ENCODE measurements at places on chromosomes 7 and 10.

DNA sequence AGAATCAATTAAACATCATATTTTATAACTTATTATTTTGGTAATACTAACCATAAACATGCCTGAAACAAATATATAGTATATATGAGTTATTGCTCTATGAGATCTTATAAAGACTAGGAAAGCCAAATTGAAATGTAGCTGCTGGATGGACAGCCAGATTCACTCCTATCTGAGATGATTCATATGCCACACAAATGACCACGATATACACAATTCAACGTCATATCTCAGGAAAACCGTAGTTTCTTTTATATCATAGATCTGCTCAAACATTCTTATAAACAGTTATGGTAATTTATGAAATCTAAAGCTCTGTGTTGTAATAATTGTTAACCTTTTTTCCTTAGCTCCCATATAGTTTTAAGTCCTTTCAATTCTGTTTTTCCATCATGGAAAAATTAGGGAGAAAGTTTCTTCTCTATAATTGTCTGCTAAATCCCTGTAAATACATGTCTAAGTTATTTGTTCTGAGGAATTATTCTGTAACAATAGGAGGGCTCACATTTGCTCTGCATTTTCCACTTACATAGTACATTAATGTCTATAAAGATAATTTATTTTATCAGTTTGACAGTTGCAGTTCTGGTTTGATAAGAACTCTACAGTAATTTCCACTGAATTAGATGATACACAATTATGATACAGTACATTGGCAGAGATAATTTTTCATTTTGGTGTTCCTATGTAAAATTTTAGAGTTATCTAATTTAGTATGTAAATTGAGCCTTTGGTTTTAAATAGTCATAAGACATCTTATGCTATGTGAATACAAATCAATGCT is 42.7 kb downstream of the GNAT3 start:
- no peak for DNase-seq

DNA sequence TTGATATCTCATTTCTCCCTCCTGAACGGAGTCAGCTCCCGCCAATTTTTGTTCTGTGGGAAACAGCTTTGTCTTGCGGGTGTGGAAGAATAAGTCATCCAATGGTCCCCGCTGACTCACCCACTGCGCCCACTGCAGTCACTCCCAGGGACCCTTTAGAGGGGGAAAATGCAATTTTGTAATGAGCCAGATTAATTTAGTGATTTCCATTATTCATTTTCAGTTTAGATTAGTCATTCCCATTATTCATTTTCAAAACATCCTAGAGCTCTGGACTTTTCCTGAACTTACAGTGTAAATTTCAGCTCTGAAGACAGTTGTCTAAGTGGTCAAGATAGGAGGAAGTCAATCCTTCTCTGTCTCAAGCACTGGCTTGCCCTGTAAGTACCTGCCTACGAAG is 154.9 kb upstream of the TMEM72 start:
- DNase-seq: no peak

- no peak for DNase-seq
These were observed 3.0 kb upstream of the FGF8 start for GRCh38 chr10:101778781-101779543.

- no peak for DNase-seq
These were observed 275.3 kb downstream of the NRG3 start for GRCh38 chr10:82150123-82150900.

- no peak for DNase-seq
These were observed 57.7 kb upstream of the SH2B2 start for GRCh38 chr7:102228935-102229334.

DNA sequence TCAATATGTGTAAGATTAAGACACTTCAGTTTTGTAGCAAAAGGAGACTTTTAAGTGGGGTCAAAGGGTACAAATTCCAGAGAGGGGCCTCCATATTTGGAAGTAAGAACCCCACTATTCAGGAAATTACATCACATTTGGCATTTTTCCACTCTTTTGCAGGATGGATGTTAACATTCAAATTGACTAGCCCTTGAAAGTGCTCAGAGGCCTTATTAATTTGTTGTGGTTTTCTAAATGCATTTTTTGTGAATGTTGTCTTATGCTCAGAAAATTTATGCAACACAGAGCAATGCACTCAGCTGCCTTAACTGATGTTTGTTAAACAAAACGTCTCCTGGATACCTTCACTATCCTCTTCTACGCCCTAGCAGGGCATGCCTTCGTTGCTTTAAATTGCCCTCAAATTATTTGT is 50.9 kb upstream of the PDLIM1 start:
- DNase-seq: no peak

DNA sequence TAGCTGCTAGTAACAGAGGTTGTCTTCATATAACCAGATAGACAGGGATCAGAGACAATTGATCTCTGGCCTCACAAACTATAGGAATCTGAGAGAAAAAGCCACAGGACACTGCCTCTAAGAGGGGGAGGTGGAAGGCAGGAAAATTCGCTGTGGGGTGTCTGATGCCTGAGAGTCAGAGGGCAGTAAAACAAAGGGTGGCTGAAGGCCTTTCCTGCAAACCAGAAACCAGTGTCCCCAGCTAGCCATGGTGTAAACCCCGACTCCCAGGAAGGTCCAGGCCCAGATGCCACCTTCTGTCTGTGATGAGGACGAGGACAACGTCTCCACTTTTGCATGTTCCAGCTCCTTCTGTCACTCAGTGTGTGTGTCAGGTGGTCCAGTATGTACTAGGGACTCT is 215.1 kb downstream of the ADARB2 start:
- no peak for DNase-seq

DNA sequence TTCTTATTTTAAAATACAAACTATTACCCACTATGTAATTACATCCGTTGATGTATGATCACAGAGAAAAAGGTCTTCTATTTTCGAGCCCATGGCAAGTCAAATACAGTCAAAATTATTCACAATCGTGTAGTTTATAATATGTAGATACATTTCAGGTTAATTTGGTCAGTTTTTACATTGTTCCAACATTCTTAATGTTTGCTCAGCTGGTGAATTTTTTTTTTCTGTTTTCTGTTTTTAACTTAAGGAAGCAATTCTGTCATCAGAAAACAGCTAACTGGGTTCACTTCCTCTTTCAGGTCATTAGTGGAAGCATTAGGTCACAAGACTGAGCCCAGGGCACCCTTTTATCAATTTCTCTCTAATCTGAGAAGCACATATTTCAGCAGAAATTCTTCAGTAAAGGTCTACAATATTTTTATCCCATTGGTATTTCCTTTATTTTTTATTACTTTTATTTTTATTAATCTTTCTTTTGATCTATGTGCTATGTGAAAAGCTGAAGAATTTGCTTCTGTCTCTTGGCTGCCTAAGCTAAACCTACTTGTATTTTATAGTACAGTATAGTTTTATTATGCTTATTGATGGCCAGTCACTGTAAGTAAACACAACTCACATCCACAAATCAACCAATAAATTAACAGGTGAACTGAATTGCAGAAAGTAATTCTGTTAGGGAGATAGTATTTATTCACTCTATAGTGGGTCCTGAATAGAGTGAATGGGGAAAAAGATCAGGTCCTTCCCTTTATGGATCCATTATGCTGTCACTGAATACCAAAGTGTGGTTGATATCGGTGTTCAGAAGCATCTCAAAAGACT is 84.6 kb downstream of the ICA1 start:
- DNase-seq: no peak

DNA sequence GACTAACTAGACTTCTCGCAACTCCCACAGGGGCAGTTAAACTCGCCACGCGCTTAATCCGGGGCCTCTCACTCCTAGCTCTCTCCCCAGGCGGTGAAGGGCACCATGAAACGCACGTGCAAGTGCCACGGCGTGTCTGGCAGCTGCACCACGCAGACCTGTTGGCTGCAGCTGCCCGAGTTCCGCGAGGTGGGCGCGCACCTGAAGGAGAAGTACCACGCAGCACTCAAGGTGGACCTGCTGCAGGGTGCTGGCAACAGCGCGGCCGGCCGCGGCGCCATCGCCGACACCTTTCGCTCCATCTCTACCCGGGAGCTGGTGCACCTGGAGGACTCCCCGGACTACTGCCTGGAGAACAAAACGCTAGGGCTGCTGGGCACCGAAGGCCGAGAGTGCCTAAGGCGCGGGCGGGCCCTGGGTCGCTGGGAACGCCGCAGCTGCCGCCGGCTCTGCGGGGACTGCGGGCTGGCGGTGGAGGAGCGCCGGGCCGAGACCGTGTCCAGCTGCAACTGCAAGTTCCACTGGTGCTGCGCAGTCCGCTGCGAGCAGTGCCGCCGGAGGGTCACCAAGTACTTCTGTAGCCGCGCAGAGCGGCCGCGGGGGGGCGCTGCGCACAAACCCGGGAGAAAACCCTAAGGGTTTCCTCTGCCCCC is 19.5 kb downstream of the WNT8B start:
- no peak for DNase-seq

GRCh38 chr10:45034301-45034700 is 33.6 kb downstream of the ZNF22 start:
- no peak for DNase-seq

DNA sequence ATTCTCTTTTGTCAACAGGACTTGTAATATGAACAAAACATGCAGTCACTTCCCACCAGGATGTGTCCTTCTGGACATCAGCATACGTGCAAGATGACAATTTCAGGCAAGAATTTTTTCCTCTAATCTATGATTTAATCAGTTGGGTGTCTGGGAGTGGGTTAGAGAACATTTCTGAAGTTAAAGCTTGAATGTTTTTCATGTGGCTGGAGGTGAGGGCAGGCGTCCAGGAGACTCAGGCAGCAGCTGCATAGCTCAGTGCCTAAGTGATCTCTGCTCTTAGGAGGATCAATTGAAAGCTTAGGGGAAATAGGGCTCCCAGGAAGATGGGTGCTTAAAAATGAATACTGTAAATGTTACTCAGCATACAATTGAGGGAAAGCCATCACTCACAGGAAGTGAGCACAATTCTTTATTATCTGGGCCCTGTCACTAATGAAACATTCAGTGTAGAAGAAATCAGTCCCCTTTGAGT is 457.6 kb upstream of the KLF6 start:
- DNase-seq: no peak

DNA sequence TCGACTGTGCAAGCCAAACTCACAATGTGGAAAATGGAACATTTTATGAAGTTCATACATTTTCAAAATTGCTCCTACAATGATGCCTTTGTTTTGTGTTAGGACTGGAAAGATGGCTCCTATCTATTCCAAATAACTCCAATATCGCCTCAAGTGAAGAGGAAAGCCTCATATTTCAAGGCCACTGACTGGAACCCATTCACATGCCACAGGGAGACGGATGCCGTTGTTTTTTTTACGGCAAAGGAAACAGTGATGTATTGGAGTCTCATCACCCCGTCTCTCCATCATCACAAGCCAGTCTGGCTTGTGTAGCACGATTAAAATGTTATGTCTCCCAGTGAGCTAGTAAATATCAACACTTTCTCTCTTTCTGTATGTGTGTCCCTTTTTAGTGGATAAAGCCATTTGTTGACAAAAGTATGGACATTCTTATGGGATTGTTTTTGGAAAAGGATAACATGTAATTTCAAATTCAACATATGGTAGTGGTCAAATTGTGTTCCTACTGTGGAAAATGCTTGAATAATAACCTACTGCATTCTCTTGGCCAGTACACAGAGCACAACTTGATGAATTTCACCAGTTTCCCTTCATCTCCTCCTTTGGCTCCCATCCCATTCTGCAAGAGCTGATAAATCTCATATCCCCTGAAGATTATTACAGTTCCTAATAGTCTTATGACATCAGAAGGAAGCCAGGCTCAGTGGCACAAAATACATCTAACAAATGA is 109.5 kb upstream of the PITRM1 start:
- DNase-seq: no peak

- DNase-seq: peak; percentile 39
These were observed 166.9 kb upstream of the RNF32 start for GRCh38 chr7:156473476-156474240.

GRCh38 chr7:4814433-4814832 is 39.0 kb downstream of the AP5Z1 start:
- DNase-seq: no peak

DNA sequence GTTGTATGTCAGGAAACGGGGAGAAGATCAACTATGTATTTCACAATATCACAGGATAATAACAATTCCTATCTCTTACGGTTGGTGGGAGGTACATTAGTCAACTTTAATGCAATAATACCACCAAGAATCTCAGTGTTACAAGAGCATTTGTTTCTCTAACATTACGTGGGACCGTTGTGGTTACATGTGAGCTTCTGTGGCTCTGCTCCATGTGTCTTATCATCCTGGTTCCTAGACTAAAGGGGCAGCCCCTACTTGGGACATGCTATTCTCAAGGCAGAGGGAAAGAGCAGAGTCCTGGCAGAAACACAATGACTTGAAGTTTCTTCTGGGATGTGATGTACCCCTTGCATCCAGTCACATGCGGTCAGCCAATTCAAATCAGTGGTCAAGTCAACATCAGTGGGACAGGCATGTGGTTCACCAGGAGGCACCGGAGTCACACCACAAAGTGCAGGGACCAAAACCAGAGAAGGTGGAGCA is 2.5 kb upstream of the ZNF22 start:
- no peak for DNase-seq

- DNase-seq: no peak
These were observed 2.4 kb upstream of the EGR2 start for GRCh38 chr10:62818426-62819011.

DNA sequence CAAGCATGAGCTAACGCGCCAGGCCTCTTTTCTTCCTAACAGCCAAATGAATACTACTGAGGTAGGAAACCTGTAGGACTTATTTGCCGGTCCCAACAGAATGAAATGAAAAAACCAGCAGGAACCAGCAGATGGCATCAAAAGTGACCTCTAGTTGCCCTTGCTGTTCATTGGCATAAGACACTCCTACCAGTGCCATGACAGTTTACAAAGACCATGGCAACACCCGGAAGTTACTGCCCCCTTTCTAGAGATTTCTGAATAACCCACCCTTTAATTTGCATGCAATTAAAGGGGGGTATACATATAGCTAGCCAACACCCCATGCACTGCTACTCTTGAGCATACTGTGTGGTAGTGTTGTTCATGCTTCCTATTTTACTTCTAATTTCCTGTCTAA is 65.2 kb downstream of the ATE1 start:
- DNase-seq: no peak

- DNase-seq: no peak
These were observed 15.2 kb downstream of the GPR85 start for GRCh38 chr7:113071465-113071864.

GRCh38 chr10:84537447-84537931 is 209.1 kb downstream of the CCSER2 start:
- DNase-seq: peak; percentile 30

- DNase-seq: no peak
These were observed 11.5 kb downstream of the ZNF438 start for GRCh38 chr10:31020209-31020608.

DNA sequence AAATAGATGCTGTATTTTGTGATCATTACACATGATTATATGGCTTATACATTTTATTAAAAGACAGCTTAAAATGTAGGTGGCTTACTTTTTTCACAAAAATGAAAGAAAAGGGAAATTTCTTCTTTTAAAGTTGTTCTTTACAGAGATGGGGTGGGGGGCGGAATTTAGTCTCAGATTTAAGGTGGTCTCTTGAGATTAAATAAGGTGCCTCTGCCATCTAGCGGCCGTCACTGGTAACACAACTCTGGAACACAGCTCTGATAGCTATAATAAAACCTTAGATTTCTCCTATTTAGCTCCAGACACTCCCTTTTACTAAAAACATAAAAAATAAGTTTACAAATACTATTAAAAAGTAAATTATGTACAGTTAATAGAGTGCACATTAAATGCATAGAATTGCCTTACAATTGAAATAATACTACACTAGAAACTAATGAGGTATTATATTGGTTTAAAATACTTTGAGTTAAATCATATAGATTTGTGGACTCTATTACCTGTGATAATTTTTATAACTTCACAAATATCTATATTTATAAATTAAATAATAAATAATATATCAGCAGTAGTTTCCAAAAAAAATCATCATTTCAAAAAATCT is 210.9 kb downstream of the DGKB start:
- no peak for DNase-seq
